Tibial nerve (tissue), 4 donors: ENCODE measurements at places on chromosomes 4 and X. TPM values are rescaled to one million over a fixed set of nuclear protein-coding genes. Genes with fewer than 3 reads are reported as not detected.

DNA sequence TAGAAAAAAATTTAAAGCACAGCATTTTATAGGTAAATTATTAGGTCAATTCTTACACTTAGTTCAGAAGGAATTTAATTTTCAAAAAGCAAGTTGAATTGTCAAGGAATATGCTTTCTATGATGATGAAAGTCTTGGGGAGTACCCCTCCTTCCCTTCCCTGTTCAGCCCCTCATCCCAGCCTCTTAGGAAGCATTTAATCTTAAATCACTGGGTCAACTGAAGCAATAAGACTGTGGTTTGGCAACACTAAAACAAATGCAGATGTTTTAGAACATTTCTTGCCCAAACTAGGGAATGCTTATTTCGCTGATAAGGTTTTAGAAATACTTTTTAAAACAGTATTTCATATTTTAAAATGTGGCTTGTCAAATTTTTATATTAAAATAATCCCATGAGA, 19.1 kb upstream of the ARSJ start:
- no peaks in the 10 kb centered on the region for H3K36me3 ChIP-seq
- H3K27ac ChIP-seq: no peak overlapping the region
- DNase-seq: no peak

DNA sequence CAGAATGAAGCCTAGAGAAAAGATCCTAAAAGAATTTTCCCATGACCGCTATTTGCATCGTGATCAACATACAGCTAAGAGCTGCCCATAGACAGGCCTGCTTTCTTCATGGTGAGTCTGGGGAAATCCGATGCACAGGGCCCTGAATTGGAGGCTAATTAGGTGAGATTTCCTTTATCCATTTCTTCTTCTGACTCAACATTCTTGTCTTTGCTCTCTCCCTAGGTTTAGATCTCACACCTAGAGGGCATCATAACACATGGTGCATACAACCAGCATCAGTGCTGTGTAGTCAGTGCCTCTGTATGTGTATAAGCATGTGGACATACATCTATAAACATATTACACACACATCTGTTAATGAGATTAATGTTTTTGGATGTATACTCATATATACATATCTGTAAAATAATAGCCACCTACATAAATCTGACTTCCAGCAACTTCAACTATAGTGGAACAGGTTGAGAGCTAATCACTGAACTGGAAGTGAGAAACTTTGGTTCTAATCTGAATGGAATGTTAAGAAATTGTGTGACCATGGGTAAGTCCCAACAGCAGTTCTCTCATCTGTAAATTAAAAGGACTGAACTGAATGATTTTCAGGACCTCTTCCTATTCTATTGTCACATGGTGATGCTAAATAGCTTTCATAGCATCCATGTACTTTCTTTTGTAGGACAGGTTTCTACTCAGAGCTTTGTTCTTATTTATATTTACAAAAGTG, 17.5 kb downstream of the GATB start:
- H3K36me3 ChIP-seq: peaks cover 17% of the 10 kb centered on the region
- no peak overlapping the region for H3K27ac ChIP-seq
- no peaks in the 10 kb centered on the region for H3K27me3 ChIP-seq
- H3K4me1 ChIP-seq: no peaks in the 10 kb centered on the region

DNA sequence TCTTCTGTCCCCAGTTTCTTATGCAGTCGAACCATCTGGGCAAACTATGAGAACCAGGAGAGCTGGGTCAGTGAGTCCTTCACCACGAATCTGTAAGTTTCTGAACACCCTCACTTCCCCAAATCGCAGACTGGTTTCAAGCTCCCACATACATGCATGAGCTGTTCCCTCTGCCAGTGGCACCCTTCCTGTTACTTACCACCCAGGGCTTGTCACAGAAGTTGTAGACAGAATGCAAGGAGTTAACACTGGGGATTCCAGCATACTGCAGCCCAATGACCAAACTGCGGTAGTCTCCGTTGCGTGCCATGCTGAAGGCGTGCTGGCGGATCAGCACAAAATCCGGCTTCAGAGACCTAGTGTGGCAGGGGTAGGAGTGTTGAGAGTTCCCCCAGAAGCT, 14.6 kb downstream of the SYN1 start:
- H3K36me3 ChIP-seq: no peaks in the 10 kb centered on the region
- H3K4me3 ChIP-seq: no peak overlapping the region

The NAP1L5 gene
- 10.0 TPM for total RNA-seq

- no peaks in the 10 kb centered on the region for H3K4me1 ChIP-seq
- no peak overlapping the region for H3K4me3 ChIP-seq
- H3K27ac ChIP-seq: no peak overlapping the region
- no peaks in the 10 kb centered on the region for H3K36me3 ChIP-seq
- no peaks in the 10 kb centered on the region for H3K27me3 ChIP-seq
These were observed 2143.5 kb upstream of the AGA start for GRCh38 chr4:179585761-179586160.

The SULT1E1 gene
- total RNA-seq: not detected

The VCX3B gene
- total RNA-seq: not detected

GRCh38 chr4:70842761-70843435, 3.2 kb upstream of the GRSF1 start:
- DNase-seq: no peak
- H3K4me1 ChIP-seq: no peaks in the 10 kb centered on the region
- H3K27me3 ChIP-seq: no peaks in the 10 kb centered on the region
- H3K36me3 ChIP-seq: no peaks in the 10 kb centered on the region
- no peak overlapping the region for H3K4me3 ChIP-seq
- no peak overlapping the region for H3K27ac ChIP-seq

The UTP3 gene
- total RNA-seq: 19.4 TPM
